Endothelial cell (in vitro differentiated cells): ENCODE measurements at places on chromosomes 11 and 22.

GRCh38 chr11:27807596-27807995 is 107.3 kb upstream of the BDNF start:
- H3K27ac ChIP-seq: no peak overlapping the region
- no peaks in the 10 kb centered on the region for H3K4me1 ChIP-seq
- no peaks in the 10 kb centered on the region for H3K36me3 ChIP-seq
- no peak for DNase-seq
- H3K4me3 ChIP-seq: no peak overlapping the region
- H3K27me3 ChIP-seq: no peaks in the 10 kb centered on the region

GRCh38 chr22:44648821-44649565 is 53.0 kb upstream of the PRR5 start:
- no peak overlapping the region for H3K4me3 ChIP-seq
- H3K36me3 ChIP-seq: no peaks in the 10 kb centered on the region
- H3K4me1 ChIP-seq: peaks cover 5% of the 10 kb centered on the region
- no peaks in the 10 kb centered on the region for H3K27me3 ChIP-seq

GRCh38 chr11:77085652-77086051 is 17.0 kb upstream of the OMP start:
- DNase-seq: no peak
- H3K27me3 ChIP-seq: peaks cover 2% of the 10 kb centered on the region
- H3K27ac ChIP-seq: no peak overlapping the region
- H3K4me1 ChIP-seq: no peaks in the 10 kb centered on the region
- H3K4me3 ChIP-seq: no peak overlapping the region

DNA sequence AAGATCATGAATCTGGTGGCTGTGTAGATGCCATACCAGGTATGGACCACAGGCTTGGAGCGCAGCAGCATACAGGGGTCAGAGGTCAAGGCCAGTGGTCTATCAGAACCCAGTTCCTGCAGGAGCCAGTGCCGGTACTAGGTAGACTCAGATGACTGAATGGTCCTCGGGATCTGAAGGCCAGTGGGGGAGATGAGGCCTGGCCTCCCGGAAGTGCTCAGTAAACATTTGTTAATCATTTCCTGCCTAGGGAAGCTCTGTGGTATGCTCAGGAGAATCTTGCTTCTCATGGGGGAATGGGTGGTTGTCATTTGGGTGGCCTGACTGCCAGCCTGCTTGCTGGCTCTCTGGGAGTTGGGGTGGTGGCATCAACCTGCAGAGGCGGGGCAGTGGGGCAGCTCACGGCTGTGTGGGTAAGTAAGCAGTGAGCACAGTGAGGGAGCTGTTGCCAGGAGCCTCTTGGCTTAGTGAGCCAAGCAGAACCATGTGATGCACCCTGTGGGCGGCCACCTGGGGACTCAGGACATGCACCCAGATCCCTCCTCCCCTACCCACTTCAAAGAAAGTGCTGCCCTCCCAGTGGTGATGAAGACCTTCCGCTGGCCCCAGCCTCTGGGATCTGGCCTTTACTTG is 33.0 kb downstream of the PTPRJ start:
- no peak for DNase-seq
- peaks cover 3% of the 10 kb centered on the region for H3K27me3 ChIP-seq
- H3K4me3 ChIP-seq: no peak overlapping the region
- no peak overlapping the region for H3K27ac ChIP-seq

DNA sequence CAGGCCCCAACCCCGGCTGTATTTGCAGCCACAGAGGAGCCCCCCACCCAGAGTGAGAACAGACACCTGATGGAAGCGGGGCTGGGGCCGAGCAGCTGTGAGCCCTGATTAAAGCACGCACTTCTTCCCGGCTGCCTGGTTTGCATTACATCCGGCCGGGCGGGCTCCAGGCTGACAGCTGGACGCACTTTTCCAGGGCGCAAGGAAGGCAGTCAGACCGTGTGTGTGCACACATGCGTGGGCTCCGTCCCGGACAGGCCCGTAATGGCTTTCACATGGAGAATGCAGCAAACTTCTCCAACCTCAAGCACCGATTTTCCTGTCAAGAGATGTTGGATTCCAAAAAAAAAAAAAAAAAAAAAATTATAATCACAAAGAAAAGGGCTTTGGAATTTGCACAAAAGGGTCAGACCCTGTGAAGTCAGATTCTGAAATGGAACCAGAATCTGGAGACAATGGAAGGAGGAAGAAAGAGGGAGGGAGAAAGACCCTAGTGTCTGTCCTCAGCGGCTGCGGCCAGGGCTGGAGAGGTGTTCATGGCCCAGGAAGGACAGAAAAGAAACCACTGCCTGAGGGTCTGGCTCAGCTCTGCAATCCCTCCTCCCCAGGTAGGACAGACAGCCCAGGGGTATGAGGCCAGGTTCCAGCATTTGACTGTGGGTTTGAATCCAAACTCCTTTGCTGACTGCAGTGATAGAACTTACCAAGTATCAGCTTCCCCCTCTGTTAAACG is 365.5 kb downstream of the MN1 start:
- peaks cover 7% of the 10 kb centered on the region for H3K4me1 ChIP-seq
- no peak overlapping the region for H3K27ac ChIP-seq

- DNase-seq: no peak
- no peak overlapping the region for H3K4me3 ChIP-seq
Measured at GRCh38 chr11:15828215-15828853, 528.0 kb downstream of the SOX6 start.

- H3K4me1 ChIP-seq: peaks cover 22% of the 10 kb centered on the region
- peak overlapping the region; percentile 24 for H3K27ac ChIP-seq
- peaks cover 13% of the 10 kb centered on the region for H3K27me3 ChIP-seq
- DNase-seq: no peak
- H3K36me3 ChIP-seq: peaks cover 16% of the 10 kb centered on the region
Measured at GRCh38 chr11:66346476-66347424, 679 bp downstream of the B4GAT1 start.

- H3K27ac ChIP-seq: no peak overlapping the region
- peaks cover 4% of the 10 kb centered on the region for H3K27me3 ChIP-seq
- peaks cover 21% of the 10 kb centered on the region for H3K4me1 ChIP-seq
Measured at GRCh38 chr11:122663764-122664163, 8.2 kb downstream of the UBASH3B start.

GRCh38 chr22:50507421-50507990 is at the start of gene LMF2:
Gene LMF2 (minus strand): TSS chr22:50507702. CDS start chr22:50507675, 27 bp downstream.
- DNase-seq: peak; percentile 96
- peaks cover 20% of the 10 kb centered on the region for H3K4me1 ChIP-seq
- H3K4me3 ChIP-seq: peak within 1 kb of the TSS; percentile 95
- H3K36me3 ChIP-seq: no peaks in the 10 kb centered on the region

DNA sequence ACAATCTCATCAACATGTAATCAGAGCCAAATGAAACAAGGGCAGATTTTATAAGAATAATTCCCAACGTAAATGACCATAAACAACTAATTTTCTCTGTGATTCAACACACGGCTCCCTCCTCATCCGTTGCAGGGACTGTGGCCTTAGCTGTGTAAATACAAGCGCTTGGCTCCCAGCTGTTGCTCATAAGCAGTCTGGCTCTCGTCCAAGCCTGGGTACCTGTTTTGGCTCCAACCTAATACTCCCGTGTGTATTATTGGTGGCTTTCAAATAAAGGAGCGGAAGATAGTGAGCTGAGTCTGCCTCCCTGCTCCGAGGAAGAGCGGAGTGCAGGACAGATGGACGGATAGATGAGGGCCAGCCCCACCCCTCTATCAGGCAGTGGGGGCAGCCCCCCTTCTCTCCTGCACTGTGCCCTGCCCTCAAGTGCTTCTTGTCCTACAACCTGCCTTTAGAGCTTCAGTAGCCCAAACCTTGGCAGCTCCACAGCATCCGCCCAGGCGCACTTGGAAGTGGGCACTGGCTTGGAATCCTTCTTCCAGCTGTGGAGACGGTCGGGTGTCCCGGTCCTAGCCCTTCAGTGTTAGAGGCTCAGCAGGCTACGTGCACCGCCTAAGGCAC is 670.9 kb downstream of the BRD1 start:
- no peak overlapping the region for H3K4me3 ChIP-seq
- H3K4me1 ChIP-seq: no peaks in the 10 kb centered on the region
- no peak overlapping the region for H3K27ac ChIP-seq
- peaks cover 5% of the 10 kb centered on the region for H3K27me3 ChIP-seq
- DNase-seq: no peak
- H3K36me3 ChIP-seq: no peaks in the 10 kb centered on the region

- peaks cover 38% of the 10 kb centered on the region for H3K4me1 ChIP-seq
- peaks cover 12% of the 10 kb centered on the region for H3K27me3 ChIP-seq
- peaks cover 44% of the 10 kb centered on the region for H3K36me3 ChIP-seq
- DNase-seq: no peak
- no peak overlapping the region for H3K4me3 ChIP-seq
Measured at GRCh38 chr22:31339148-31339832, 6.9 kb downstream of the PATZ1 start.

- DNase-seq: no peak
- H3K36me3 ChIP-seq: no peaks in the 10 kb centered on the region
- no peak overlapping the region for H3K27ac ChIP-seq
- peaks cover 5% of the 10 kb centered on the region for H3K4me1 ChIP-seq
Measured at GRCh38 chr11:36257351-36257750, 31.9 kb downstream of the COMMD9 start.

GRCh38 chr11:113615098-113615497 is 91.0 kb downstream of the TMPRSS5 start:
- DNase-seq: no peak
- no peaks in the 10 kb centered on the region for H3K27me3 ChIP-seq
- H3K4me1 ChIP-seq: peaks cover 16% of the 10 kb centered on the region
- no peak overlapping the region for H3K27ac ChIP-seq
- no peak overlapping the region for H3K4me3 ChIP-seq

- H3K27me3 ChIP-seq: peaks cover 10% of the 10 kb centered on the region
- no peak overlapping the region for H3K4me3 ChIP-seq
- peaks cover 16% of the 10 kb centered on the region for H3K4me1 ChIP-seq
- DNase-seq: no peak
Measured at GRCh38 chr22:33722816-33723215, 197.5 kb downstream of the LARGE1 start.

- H3K4me3 ChIP-seq: no peak overlapping the region
- peaks cover 4% of the 10 kb centered on the region for H3K27me3 ChIP-seq
- no peak overlapping the region for H3K27ac ChIP-seq
Measured at GRCh38 chr11:116072601-116073410, 568.6 kb upstream of the CADM1 start.

- no peak within 1 kb of the TSS for H3K27ac ChIP-seq
- no peak within 1 kb of the TSS for H3K4me3 ChIP-seq
- H3K27me3 ChIP-seq: no peaks in the 10 kb centered on the region
- peaks cover 3% of the 10 kb centered on the region for H3K36me3 ChIP-seq
Measured at GRCh38 chr11:60182541-60183330, at the start of gene MS4A6A. Gene MS4A6A (minus strand): TSS chr11:60183083. CDS start chr11:60181727, 1,356 bp downstream.

GRCh38 chr11:8036002-8036802 is 44.8 kb upstream of the TUB start:
- no peaks in the 10 kb centered on the region for H3K36me3 ChIP-seq
- H3K4me3 ChIP-seq: no peak overlapping the region
- H3K27me3 ChIP-seq: peaks cover 15% of the 10 kb centered on the region
- H3K27ac ChIP-seq: no peak overlapping the region

GRCh38 chr11:128988242-128988970 is 45.7 kb upstream of the TP53AIP1 start:
- peaks cover 4% of the 10 kb centered on the region for H3K4me1 ChIP-seq
- H3K36me3 ChIP-seq: no peaks in the 10 kb centered on the region
- no peaks in the 10 kb centered on the region for H3K27me3 ChIP-seq
- no peak for DNase-seq
- H3K4me3 ChIP-seq: no peak overlapping the region

DNA sequence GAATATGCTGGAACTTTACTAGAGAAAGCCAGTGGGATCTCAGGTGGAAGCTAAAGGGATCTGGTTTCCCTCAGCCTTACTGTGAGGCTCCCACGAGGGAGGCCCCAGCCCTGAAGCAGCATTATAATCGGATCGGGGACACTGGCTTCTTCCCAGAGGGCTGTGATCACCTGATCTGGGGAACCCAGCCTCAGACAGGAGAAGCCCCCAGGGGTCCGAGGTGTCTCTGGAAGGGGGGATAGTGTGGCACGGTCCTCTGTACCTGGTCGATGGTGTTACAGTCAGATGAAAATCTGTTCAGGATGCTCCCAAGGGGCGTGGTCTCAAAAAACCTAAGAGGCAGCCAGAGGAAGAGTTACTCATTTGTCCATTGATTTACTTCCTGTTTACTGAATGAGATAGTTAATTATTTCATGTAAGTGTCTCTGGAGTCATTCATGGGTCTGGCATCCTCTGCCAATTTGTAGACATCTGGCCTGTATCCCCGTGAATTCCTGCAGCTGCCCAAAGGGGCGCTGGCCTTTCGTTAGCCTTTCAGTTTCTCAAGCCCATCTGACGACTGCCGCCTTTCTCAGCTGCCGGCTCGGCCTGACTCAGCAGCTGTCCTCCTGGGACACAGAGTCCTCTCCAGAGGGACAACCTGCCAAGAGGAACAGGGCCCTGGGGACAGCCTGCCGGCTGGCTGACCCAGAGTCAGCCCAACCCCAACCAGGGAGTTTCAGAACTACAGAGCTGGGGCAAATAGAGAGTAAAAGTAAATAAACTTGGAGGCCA is 17.0 kb upstream of the KCNJ11 start:
- H3K36me3 ChIP-seq: no peaks in the 10 kb centered on the region
- no peaks in the 10 kb centered on the region for H3K4me1 ChIP-seq
- no peak for DNase-seq
- H3K27me3 ChIP-seq: no peaks in the 10 kb centered on the region
- no peak overlapping the region for H3K27ac ChIP-seq

DNA sequence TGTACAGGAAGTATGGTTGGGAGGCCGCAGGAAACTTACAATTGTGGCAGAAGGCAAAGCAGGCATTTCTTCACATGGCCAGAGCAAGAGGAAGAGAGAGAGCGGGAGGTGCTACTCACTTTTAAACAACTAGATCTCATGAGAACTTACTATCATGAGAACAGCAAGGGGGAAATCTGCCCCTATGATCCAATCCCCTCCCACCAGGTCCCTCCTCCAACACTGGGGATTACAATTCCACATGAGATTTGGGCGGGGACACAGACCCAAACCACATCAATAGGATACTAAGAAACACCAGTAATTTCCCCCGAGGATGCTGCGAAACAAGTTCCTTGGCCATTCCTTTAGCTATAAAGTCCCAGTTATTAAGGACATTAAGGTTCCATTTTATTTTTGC is 94.1 kb upstream of the SC5D start:
- no peak overlapping the region for H3K27ac ChIP-seq
- no peaks in the 10 kb centered on the region for H3K27me3 ChIP-seq
- H3K4me3 ChIP-seq: no peak overlapping the region
- no peaks in the 10 kb centered on the region for H3K36me3 ChIP-seq
- H3K4me1 ChIP-seq: peaks cover 2% of the 10 kb centered on the region

GRCh38 chr22:46500201-46500600 is 37.2 kb downstream of the CELSR1 start:
- H3K4me3 ChIP-seq: no peak overlapping the region
- DNase-seq: peak; percentile 39
- no peaks in the 10 kb centered on the region for H3K36me3 ChIP-seq
- H3K27ac ChIP-seq: no peak overlapping the region
- peaks cover 21% of the 10 kb centered on the region for H3K4me1 ChIP-seq

- DNase-seq: no peak
- peaks cover 49% of the 10 kb centered on the region for H3K36me3 ChIP-seq
- H3K27me3 ChIP-seq: peaks cover 23% of the 10 kb centered on the region
- peak overlapping the region; percentile 89 for H3K27ac ChIP-seq
Measured at GRCh38 chr11:45648931-45649330, 16.5 kb downstream of the CHST1 start.

- H3K27me3 ChIP-seq: peaks cover 11% of the 10 kb centered on the region
- peaks cover 18% of the 10 kb centered on the region for H3K4me1 ChIP-seq
- H3K36me3 ChIP-seq: no peaks in the 10 kb centered on the region
Measured at GRCh38 chr11:60724420-60724819, at the start of gene MS4A18. Gene MS4A18 (plus strand): TSS chr11:60724720.
